ENCODE measurements at places on chromosomes 2 and 18.
A peak's percentile ranks its signal among the peaks of the same experiment; 100 is the strongest.

GRCh38 chr18:44537526-44537925 is 143.2 kb upstream of the SETBP1 start:
- no peak for ATAC-seq

GRCh38 chr2:9033385-9034168 is 30.1 kb upstream of the MBOAT2 start:
- ATAC-seq, result no peak

GRCh38 chr18:26017929-26018328 is 72.5 kb downstream of the SS18 start:
- ATAC-seq, result no peak

- ATAC-seq, result no peak
Measured at GRCh38 chr18:3814816-3815215, 364.8 kb downstream of the TGIF1 start.

- ATAC-seq, result no peak
Measured at GRCh38 chr2:53770264-53770663, 2.7 kb downstream of the CHAC2 start.

DNA sequence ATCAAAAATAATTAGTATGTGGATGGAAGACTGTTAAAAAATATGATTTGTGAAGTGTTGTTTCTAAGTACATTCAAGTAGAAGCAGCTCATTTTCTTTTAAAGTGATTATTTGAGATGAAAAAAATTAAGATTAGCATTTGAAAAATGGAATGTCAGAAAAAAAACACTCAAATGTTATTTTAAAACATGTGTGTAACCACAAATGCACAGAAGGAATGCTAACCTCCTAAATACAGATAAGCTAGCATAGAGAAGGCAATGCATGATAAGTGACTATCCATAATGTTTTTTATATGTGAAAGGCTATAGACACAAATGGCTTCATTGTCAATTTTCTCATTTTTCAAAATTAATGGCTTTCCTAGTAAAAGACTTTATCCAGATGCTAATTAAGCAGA is 198.9 kb downstream of the NYAP2 start:
- no peak for ATAC-seq

GRCh38 chr2:217799563-217800432 is 203.0 kb downstream of the TNS1 start:
- ATAC-seq, result no peak

- no peak for ATAC-seq
Measured at GRCh38 chr2:199382091-199382490, 75.6 kb downstream of the SATB2 start.

DNA sequence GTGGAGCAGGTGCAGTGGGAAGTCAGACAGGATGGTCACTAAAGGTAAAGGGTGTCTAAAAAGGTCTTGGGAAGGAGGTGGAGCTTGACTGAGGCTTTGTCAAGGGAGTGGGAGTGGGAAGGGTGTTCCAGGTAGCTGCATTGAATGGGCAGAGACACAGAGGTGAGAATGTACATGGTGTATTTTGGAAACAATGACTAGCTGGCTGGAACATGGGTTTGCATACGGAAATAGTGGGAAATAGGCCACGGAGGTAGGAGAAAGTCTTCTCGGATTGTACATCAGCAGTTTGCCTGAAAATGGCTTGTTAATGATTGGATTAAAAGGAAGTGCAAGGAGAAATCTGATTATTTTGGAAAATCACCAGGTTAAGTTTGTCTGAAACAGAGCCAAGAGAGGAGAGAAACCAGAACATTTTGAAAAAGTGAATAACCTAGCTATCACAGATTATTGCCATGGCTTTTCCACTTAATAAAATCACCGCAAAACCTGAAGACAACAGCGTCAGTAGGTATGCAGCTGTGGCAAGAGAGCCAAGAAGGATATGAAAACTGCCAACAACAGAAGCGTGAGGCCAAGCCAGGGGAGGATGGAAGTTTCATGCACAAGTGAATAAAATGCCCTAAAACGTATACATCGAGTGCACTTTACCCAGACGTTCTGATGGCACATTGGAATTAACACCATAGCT is 13.9 kb downstream of the PAX8 start:
- ATAC-seq, result no peak

- no peak for ATAC-seq
Measured at GRCh38 chr2:9570182-9571060, 14.8 kb upstream of the ADAM17 start.

- ATAC-seq, result no peak
Measured at GRCh38 chr18:36950960-36951359, 122.0 kb downstream of the KIAA1328 start.

- ATAC-seq, result no peak
Measured at GRCh38 chr18:48852794-48853193, 98.0 kb downstream of the SMAD7 start.

GRCh38 chr18:74006143-74006542 is 141.5 kb downstream of the FBXO15 start:
- no peak for ATAC-seq

DNA sequence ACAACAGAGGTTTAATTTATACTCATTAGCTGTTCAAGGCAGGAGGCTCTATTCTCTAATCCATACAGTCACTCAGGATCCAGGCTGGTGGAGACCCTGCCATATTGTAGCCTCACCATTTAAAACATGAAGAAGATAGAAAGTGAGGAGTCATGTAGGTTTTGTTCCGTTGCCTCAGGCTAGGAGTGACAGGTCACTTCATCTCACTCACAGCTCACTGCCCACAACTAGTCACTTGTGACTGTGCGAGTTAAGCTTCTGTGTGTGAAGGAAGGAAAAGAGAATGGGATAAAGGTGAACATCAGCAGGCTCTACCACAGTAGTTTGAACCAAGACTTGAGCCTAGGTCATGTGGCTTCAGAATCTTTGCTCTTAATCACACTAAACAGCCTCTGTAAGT is 9.0 kb upstream of the IGFBP2 start:
- ATAC-seq, result no peak

- ATAC-seq, result no peak
Measured at GRCh38 chr2:20446255-20446916, 488 bp upstream of the RHOB start.

DNA sequence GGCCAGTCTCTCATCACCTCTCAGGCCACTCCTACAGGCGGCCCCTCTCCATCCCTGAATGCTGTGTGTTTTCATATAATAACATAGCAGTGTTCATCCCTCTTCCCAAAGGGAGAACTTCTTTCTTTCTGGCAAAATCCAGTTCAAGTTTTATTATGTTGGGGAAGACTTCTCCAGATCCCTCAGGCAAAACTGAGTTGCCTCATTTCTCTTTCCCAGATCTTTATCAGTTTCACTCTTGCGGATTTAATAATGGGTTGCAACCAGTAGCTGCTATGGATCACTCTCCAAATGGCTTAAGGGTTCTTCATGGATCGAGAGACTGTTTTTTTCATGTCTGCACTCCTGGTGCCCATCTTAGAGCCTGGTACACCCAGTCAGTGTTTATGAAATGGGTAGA is 129.9 kb downstream of the FHOD3 start:
- ATAC-seq, result no peak

DNA sequence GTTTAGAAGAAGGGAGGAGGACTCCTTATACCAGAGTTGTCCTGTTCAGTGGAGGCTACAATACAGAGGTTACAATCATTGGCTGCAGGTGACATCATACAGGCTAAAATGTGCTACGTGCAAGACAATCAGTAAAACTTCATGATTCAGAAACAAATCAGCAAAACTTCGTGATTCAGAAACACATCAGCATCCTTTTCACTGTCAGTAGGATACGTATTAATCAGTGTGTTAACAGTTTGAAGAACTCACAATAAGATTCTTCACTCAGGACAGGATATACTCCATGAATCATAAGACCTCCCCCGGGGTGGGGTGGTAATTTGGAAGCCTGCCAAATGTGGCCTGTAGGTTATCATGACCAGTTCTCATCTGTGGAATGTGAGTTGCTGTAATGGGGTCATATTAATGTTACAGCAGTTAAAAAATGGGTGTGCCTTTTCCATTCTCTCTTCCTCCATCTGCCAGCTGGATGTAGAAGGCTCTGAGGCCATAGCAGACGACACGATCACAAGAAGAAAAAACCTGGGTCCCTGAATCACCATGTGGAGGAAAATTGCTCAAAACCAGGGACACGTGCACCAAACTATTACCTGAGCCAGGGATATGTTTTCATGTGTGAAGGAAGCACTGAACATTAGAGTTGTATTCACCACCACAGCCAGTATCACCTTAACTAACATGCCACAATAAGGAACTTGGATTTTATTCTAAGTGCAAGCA is 134.8 kb upstream of the CREB1 start:
- no peak for ATAC-seq

- ATAC-seq, result no peak
Measured at GRCh38 chr2:54076586-54076985, 38.8 kb upstream of the ACYP2 start.

GRCh38 chr2:149651229-149651628 is 63.7 kb upstream of the MMADHC start:
- peak; percentile 44 for ATAC-seq

GRCh38 chr2:45770811-45771210 is 119.3 kb downstream of the PRKCE start:
- ATAC-seq, result no peak

GRCh38 chr2:23698116-23698693 is 228.7 kb downstream of the ATAD2B start:
- no peak for ATAC-seq

All from stimulated activated memory B cell treated with anti-CD40 and anti-IgM and Interleukin-4, amounts not matched to agents 10 μg/mL and 1 μg/mL and 100 μg/mL, for 72 hours (primary cell).